Activated naive CD4-positive, alpha-beta T cell (primary cell): ENCODE measurements at places on chromosomes 12 and 14.

GRCh38 chr12:54439096-54439495 lies 20.0 kb upstream of the ITGA5 start:
- no peak for DNase-seq

DNA sequence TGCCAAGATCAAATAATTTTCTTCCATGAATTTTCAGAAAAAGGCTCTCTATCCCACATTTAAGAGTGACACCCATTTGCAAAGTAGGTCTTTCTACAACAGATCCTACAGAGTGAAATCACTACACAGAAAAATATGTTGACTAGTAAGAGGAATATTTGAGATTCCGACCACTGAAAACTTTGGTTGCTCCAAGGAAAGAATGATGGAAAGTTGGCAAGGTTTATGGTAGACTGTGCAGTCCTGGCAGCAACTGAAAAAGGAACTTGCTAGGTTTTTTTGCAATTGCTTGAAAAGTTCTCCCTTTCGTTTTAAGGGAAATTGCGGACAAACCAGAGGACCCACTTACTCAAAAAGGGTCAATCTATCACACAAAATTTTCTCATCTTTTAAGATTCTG lies 83.1 kb upstream of the TSPAN8 start:
- DNase-seq = no peak

DNA sequence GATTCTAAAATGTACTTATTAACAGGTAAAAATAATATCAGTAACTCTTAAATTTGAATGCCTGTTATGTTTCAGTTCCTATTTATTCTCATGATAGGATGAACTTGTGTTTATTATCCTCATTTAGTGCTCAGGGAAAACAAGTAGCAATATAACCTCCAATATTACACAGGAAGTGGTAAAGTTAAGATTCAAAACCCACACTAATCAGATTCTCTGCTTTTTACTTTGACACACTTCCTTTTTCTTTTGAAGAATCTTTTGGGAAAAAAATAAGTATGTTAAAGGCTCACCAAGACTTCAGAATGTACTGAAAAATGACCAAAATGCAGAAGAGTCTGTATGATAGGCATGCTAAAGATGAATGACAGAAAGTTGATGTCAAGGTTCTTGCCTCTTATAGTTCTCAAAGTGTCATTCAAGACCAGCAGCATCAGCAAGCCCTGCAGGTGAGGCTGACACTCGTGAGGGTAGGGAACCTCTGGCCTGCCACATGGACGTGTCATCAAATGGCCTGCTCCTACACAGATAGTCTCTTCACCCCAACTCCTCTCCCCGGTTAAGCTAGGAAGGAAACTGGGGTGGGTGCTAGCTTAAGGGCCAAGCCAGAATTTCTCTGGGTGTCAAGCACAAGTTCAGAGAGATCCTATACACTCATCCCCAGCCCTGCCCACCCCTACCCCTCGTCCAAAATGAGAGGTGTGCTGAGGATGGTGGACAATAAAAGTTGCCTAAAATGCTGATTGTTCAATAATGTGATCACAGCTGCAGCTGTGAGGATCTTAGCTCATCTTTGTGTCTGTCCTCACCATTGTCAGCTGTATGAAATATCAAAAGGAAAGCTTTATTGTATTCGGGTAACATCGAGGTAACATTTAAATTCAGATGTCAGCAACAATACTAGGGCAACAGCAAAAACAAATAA lies 6.3 kb downstream of the TBPL2 start:
- no peak for DNase-seq

DNA sequence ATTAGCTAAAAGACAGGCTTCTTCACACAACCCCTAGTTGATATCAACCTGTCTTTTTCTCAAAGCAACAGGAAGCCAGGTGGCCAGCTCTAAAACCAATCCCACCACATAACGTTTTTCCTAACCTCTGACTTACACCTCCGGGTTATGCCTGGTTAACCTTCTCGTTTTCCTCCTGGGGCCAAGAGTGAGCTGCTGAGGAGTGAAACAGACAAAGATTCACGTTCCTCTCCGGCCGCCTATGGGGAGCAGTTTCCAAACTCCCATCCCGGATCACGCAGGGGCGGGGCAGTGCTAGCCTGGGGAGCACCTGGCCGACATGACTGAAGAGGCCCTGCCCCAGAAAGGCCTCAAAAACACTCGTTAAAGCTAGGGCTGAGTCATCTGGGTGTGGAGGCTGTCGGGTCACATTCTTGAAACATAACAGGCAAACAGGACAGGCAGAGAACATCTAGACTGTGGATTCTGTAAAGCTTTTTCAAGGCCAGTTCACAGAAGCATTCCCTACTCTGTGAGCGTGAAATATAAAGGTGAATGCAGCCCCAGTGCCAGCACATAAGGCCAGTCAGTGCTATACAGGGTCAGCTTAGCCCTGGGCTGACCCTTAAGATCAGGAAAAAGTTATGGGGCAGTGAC lies 25.9 kb upstream of the LGALS3 start:
- DNase-seq = no peak

DNA sequence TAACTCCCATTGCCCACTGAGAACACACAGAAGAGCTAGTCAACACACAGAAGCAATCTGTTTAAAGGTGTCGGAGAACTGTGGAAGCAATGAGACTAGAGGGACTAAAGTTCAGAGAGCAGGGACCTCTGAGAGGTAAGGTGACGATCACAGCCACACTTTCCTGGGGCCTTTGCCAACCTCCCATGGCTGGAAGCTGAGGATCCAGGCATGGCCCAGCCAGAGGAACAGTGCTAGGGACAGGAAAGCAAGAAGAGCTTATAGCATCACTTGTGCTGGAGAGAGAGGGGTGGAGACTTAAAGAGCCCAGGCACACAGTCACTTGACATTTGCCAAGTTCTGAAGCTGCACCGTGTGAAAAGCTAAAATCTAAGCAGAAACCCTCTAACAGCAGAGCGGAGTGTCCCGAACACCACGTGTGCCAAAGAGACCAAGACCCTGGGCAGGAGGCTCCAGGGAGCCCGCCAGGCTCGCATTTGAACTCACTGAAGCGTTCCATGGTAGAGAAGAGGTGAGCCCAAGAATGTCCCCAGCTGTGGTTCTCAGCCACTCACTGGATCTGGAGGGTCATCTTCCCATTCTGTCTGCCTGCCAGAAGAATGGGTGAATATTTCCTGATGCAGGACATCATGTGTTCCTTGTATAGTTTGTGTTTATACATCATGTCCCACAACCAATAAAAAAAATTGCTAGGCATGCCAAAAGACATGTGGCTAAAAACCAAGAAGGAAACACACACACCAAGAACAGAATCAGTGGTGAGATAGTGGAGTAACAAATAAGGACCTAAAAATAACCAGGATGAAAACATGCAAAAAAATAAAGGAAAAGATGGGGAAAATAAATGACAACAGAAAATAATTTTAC lies 174.0 kb upstream of the C14orf180 start:
- no peak for DNase-seq

DNA sequence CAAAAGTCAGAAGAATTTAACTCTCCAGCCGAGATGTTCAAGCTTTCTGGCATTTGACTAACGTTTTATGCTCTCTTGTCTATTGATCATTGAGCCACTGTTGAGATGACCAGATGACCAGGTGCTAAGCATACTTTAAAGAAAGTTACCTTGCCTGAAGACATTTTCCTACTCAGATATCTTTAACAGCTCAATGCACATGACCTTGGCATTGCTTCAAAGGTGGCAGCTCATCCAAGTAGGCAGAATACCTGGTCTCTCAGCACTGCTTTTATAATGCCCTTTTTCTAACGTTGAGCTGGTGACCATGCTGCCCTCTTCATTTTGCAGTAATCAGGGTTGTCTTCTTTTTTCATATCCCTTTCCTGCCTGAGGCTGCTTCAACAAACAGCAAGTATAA lies 358.1 kb downstream of the RAD51B start:
- DNase-seq = no peak

GRCh38 chr12:45695035-45695434 lies 34.5 kb upstream of the ARID2 start:
- DNase-seq = no peak

DNA sequence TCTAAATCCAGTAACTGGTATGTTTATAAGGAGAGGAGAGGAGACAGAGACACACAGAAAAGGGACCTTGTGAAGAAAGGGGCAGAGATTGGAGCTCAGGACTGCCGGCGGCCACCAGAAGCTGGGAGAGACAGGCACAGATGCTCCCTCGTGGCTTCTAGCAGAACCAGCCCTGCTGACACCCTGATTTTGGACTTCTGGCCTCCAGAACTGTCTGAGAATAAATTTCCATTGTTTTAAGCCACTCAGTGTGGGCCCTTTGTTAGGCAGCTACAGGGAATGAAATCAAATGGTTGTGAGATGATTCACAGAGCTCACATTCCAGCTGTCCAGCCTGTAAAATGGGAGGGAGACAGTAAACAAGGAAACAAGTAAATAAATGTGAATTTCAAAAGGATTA lies 47.6 kb downstream of the TMEM132C start:
- DNase-seq = no peak

DNA sequence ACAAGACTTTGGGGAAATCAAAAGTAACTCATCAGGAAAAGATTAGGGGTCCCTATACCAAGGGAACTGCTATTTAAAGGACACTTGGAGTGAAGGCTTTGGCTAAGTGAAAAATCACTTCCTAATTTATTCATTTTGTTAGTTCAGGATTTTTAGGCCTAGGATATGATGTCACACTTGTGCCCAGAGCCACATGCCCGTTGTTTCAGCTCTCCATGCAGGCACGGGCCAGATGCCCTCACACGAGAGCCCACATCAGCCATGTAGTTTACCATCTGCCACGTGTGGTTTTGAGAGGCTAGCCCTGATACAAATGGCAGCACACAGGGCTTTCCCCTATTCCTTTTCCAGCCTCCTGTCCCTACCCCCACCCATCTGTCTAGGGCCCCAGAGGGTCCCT lies 11.9 kb upstream of the LRP1-AS start:
- DNase-seq = no peak

GRCh38 chr14:95431199-95432143 lies 85.0 kb downstream of the SYNE3 start:
- no peak for DNase-seq

GRCh38 chr12:28882444-28882843 lies 266.6 kb upstream of the FAR2 start:
- DNase-seq = no peak

GRCh38 chr14:51138404-51139103 lies 43.6 kb upstream of the TRIM9 start:
- no peak for DNase-seq
